ENCODE measurements at places on chromosomes 11 and 22.

DNA sequence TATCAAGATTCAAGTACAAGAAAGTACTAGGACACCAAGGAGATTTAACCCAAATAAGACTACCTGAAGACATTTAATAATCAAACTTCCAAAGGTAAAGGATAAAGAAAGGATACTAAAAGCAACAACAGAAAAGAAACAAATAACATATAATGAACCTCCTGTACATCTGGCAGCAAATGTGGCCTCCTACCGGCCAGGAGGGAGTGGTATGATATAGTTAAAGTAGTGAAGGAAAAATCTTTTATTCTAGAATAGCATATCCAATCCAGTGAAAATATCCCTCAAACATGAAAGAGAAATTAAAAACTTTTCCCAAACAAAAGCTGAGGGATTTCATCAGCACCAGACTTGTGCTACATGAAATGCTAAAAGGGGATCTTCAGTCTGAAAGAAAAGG, 104.7 kb upstream of the GUCY1A2 start:
- DNase-seq: no peak

GRCh38 chr11:121892131-121892681, 223.8 kb downstream of the BLID start:
- DNase-seq: no peak

DNA sequence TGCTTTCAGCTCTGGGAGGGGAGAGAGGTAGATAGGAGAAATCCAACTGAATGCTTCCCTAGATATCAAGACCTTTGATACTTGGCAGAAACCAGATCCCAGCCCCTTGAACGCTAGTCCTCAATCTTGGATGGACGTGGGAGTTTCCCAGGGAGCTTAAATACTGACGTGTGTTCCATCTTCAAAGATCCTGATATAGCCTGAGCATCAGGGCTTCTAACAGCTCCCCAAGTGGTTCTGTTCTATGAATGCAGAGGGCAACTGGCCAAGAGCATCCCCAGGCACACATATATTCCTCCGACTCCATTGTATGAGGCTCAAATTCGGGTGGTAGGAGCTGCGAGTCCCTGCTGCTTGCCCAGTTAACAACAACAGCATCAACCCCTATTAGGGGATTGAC, 8.7 kb upstream of the ACCS start:
- DNase-seq: no peak

DNA sequence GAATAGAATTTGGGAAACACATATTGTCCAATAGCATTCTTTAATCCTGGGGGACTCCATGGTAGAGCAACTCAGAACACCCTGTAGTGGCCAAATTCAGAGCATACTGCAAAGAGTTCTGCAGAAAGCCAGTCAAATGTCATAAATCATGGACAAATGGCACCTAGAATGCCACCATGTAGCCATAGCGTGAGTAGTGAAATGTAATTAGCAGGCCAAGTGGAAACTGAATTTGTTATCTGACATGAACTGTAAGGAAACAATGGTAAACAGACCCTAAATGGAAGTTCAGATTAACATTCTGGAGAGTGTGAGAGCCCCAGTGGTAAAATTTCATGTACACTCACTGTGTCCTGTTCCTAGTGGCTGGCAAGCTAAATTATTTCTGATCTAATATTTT, 7.0 kb upstream of the PRSS23 start:
- DNase-seq: no peak

DNA sequence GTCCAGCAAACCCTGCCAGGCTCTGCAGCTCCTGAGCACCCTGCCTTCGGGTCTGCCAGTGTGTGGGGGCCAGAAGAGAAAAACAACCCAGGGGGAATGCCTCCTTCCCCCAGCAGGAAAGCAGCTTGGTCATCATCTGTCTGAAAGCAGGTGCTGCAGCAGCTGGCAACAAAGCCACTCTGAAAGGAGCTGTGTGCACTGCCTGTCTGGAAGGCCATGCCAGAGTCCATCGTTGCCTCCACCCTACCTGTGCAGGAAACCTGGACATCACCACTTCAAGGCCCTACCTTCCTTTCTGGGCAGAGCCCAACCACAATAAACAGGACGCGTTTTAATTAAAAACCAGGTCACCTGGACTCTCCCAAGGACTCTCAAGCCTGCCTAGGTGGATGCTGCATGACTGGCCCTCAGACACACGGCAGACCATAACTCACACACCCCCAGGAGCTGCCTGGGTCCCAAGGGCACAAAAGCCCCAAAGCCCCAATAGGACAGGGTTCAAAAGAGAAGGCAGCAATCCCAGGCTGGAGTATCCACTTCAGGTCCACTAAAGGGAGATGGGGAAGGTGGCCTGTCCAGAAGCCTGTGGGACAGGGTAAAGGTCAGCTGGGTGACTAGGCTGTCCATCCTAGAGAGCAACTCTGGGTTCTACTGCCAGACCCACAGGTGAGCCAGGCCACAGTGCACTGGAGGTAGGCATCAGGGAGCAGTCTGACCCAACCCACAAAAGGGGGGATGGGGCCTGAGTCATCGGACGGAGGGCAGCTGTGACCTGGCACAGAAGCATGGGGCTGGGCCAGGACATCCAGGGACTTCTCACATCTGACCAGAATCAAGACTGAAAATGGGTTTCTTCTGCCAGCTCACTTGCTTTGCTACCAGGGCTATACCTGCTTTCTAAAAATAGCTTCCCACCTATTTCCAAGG, 6.1 kb downstream of the GNB1L start:
- DNase-seq: no peak

DNA sequence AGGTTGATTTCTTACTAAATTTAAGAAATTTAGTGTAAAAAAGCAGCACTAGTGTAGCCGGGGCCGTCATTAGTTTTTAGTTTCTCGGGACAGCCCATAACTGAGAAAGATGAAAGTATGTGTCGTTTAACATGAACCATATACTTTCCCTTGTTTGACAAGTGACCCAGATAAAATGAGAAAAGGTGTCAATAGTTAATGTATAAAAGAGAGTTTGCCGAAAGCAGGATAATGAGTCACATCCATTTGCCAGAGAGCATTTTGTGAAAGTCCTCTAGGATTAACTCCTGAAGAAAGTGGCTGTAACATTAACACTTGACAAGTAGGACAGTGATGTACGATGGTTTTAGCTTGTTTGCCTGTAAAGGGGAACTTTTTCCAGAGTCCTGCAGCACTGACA, 13.5 kb downstream of the OR52K1 start:
- no peak for DNase-seq

DNA sequence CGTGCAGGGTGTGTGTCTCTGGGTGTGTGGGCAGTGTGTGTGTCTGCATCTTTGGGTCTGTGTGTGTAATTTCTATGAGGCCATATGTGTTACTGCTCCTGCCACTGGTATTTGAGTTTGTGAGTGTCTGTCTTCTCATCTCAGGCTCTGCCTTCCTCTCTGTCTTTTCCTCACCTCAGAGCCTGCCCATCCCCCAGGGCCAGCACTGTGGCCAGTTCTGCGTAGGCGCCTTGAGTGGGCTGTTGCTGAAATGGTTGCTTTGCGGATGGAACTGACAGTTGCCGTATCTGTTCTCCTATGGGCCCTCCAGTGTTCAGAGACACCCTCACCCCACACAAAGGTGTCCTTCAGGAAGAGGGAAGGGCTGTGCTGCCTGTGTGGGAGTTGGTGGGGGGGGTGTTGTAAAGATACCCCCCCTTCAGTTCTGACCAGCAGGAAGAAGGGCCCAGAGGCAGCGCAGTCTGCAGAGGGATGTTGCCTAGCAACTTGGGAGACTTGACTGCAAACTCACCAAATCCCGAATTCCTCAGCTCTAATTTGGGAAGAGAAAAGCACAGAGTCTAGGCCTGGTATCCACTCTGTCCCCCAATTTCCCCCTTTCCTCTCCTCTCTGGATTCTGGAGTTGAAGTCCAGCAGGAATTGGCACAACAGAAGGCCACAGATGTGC, 2.0 kb upstream of the NRGN start:
- DNase-seq: no peak

DNA sequence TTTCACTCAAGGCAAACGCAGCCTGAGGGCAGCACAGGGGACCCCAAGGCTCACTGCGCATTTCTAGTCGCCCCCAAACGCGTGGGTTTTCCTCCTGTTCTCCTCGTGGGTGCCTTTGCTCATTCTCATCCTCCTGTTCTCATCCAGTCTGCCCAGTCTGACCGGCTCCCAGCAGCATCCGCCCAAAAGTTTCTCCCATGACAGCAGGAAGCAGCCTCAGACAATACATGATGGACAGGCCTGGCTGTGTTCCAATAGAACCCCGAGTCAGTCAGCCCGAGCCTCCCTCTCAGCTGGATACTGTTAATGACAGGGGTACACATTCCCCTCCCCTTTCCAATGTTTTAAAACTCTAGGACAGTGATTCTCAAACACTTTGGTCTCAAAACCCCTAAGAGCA, 22.5 kb upstream of the KRTAP5-7 start:
- DNase-seq: no peak

DNA sequence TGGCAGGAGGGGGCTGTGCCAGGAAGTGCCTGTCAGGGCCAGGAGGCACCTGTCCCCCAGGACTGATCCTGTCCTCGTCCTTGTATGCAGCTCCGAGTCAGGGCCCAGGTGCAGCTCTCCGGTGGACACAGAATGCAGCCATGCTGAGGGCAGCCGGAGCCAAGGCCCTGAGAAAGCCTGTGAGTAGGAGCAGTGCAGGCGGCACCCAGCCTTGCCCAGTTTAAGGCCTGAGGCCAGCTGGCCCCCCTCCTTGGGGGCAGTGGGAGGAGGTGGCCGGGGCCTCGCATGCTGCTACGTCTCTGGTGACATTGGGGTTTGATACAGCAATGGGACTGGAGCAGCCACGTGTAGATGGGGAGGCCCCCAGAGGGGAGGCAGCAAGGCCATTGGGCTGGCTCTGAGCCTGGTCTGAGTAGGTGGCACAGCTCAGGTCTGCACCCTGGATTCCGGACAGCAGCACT, 34.9 kb downstream of the SBF1 start:
- DNase-seq: no peak

- no peak for DNase-seq
These were observed 40.5 kb downstream of the MICAL2 start for GRCh38 chr11:12150831-12151382.

- DNase-seq: no peak
These were observed 4.6 kb downstream of the NEFH start for GRCh38 chr22:29484642-29485041.

- no peak for DNase-seq
These were observed 1.3 kb downstream of the TBRG1 start for GRCh38 chr11:124623861-124624525.

DNA sequence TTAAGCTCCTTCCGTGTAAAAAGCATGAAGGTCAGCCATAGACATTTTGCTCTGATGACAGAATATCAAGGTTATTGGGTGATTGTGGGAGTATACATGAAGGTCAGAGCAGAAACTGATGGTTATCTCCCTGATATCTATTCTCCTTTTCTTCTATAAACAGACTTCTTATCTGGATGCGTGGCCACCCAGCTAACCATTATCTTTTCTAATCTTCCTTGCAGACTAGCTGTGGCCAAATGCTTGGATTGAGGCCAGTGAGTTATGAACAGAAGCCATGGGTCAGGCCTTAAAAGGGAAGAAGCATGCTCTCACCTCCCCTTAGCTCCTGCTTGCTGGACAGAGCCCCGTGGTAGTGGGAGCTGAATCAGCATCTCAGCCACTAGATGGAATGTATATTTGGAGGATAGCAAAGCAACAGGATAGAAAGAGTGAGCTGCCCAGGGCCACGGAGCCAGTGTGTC, 31.3 kb upstream of the LRRC55 start:
- no peak for DNase-seq

- DNase-seq: no peak
These were observed 51.0 kb downstream of the TEAD1 start for GRCh38 chr11:12725055-12725862.

All from B cell (primary cell).